ENCODE measurements at places on chromosomes 6 and 20. TPM values are rescaled to one million over a fixed set of nuclear protein-coding genes. Genes with fewer than 3 reads are reported as not detected.

RSPO4 gene
- 1.1 TPM for total RNA-seq

LINC00237 gene
- not detected for total RNA-seq

NHLRC1 gene
- total RNA-seq: 1.2 TPM

TNF gene
- 1.9 TPM for total RNA-seq

- no peak for DNase-seq
Observed at GRCh38 chr6:31190488-31190887, 20.0 kb upstream of the POU5F1 start.

DNA sequence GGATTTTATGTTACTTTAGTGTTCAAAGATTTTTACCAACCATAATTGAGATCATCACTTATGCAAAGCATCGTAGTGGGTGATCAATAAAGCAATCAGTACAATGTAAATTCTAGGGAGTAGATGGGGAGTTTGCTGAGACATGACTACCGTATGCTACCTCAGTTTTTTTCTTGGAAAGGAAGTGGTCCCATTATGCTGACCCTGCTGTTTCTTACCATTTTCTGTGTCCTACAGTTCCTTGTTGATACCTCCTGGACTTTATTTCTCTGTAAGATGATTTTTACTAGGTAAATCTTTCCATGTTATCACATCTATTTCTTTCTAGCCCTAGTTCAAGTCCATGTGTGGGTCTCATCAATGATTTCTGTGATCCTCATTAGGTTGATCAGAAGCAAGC lies 19.3 kb upstream of the NKAIN2 start:
- no peak for DNase-seq

- no peak for DNase-seq
Observed at GRCh38 chr20:52748990-52749389, 223.2 kb upstream of the TSHZ2 start.

DNA sequence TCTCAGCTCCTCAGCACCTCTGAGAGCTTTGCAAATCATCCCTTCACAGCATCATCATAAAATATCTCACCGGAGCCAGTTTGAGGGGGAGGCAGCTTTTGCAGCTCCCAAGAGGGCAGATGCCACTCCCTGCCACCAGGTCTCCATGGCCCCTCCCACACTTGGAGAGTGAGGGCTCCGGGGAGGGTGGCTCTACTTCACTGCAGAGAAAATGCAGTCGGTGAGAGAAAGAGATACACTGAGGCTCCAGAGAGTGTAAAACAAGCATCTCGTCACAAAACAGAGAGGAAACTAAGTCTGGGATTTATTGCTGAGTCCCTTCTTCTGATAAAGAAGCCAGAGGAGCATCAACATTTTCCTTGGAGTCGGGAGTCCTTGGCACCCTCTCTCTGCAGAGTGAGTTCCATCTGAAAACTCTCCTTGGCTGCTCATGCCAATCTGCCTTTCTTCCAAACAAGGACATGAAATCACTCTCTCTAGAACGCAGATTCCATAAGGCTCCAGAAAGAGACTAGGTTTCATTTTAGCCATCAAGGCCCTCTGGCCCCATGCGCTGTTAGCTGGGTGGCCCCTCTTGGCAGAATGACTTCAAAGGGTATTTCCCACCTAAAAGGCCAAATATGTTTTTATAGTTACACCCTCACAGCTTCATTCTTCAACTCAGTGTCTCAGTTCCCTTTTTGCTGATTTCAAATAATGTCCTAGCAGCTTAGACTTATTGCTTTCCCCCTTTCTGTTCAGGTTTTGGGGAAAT lies 70.6 kb upstream of the F13A1 start:
- no peak for DNase-seq

GRCh38 chr6:17622144-17622543 lies 22.0 kb downstream of the FAM8A1 start:
- no peak for DNase-seq

DNA sequence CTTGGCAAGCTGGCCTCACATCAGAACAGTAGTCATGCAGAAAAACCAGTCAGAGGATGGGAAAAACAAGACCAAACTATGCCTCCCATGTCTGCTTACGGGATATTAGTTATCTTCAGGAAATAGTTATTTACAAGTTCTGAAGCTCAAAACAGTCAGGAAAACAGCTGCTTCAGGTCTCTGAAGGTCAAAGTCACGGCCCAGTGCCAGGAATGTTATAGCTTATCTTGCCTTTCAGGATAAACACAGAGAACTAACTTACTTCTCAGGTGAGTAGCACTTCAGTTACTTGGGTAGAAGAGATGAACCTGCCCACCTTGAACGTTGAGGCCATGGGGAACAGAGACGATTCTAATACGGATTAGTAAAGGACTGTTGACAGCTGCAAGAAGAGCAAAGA lies 310.7 kb downstream of the KIF16B start:
- DNase-seq: no peak

DNA sequence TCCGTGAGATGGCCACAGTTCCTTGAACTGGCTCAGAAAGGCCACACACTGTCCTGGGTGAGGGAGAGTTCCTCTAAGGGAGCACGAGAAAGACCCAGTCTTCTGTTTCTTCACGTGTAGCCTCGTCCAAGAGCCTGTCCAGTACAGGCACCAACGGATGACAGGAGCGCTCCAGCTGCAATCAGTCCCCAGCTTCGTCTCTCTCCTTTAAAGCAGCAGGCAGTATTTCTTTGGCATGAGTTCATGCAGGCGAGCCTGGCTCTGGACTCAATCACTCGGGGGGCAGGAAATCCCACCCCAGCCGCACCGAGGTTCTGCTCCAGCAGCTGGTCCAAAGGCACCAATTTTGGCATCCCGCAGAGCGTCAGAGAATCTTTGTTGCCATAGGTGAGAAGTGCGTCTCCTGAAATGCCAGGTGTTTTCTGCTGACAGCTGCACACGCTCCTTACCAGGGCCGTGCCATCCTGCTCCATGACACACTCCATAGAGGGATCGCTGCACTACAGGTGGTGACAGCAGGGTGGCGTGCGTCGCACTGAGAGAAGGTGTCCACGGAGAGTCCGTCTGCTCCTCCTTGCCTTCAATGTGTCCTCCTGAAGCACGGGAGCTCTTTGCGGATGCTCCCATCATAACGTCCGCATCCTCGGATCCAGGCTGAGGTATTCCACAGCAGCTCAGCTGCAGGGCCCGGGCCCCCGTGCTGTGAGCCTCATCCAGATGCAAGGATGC lies 59.6 kb upstream of the AFDN start:
- DNase-seq: no peak

GRCh38 chr6:78942446-78942845 lies 75.1 kb downstream of the IRAK1BP1 start:
- DNase-seq: no peak

DNA sequence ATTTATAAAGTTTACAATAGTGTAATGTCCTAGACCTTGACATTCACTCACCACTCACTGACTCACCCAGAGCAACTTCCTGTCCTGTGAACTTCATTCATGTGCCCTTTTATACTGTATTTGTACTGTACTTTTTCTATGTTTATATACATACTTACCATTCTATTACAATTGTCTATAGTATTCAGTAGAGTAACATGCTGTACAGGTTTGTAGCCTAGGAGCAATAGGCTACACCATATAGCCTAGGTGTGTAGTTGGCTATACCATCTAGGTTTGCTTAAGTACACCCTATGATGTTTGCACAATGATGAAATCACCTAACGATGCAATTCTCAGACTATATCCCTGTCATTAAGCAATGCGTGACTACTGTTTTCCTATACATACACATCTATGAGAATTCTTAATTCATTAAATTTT lies 17.5 kb downstream of the EDEM2 start:
- DNase-seq: no peak

DNA sequence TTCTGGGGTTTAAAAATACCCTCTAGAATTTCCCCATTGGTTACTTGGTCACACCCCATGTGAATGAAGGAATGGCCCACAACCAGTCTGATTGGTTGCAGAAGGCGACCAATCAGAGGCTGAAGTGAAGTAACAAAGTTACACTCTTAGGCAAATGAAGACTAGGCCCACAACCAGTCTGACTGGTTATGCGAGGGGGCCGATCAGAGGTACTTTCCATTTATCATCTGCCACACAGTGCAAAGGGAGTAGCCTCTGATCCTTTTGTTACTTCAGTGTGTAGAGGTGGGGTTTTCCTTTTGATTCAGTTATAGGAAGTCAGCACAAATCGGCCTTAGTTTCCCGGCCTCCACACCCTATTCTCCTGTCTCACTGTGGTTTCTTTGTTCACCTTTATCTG lies 61.2 kb upstream of the SGK1 start:
- no peak for DNase-seq

DNA sequence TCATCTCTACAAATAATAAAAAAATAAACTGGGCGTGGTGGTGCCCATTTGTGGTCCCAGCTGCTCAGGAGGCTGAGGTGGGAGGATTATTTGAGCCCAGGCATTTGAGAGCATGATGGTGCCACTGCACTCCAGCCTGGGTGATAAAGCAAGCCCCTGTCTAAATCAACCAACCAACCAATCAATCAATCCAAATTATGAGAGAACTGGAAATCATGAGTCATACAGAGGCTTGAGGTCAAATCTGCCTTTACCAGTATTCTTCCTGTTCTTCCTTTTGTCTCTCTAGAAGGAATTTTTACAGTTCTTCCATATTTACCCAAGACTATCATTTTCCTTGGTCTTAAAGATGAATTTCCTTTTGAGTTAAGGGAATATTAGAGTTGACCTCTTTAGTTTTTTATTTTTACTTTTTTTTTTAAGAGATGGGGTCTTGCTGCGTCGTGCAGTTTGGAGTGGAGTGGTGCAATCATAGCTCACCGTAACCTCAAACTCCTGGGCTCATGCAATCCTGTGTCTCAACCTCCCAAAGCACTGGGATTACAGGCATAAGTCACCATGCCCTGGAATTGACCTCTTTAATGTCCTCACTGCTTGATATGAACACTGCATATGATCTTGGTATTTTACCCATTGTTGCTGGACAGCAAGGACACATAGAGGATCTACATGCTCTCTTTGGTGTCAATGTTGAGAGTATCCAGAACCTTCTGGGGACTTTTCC lies 44.1 kb upstream of the TXNDC5 start:
- no peak for DNase-seq

DNA sequence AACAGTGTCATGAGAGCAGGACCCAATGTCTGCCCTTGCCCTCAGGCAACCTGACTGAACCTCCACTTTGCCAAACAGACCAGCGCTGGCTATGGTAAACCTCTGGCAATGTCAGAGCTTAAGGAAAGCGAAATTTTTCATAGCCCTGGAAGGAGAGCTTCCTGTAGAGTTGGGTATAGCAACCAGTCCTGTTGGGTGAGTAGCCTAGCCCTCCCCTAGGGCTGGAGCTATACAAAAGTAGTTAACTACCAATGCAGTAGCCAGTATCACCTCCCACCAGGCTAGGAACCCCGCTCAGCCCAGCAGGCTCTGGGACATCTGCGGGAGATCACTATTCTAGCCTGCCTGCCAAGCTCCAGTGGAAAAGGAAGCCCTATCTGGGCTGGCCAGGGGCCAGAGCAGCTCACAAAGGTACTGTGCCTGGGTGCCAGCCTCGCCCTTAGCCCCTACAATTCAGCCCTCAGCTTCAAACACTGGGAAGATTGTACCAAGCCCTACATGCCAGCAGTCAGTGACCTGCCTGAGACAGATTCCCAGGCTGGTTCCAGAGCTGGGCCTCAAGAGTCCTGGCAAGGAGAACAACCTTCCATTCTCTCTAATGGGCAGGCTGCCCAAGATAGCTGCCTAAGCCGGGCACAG lies 7.9 kb downstream of the WFDC3 start:
- no peak for DNase-seq

- DNase-seq: no peak
Observed at GRCh38 chr6:142446168-142446567, 144.4 kb downstream of the ADGRG6 start.

- DNase-seq: no peak
Observed at GRCh38 chr6:8939615-8940014, 504.3 kb upstream of the SLC35B3 start.

DNA sequence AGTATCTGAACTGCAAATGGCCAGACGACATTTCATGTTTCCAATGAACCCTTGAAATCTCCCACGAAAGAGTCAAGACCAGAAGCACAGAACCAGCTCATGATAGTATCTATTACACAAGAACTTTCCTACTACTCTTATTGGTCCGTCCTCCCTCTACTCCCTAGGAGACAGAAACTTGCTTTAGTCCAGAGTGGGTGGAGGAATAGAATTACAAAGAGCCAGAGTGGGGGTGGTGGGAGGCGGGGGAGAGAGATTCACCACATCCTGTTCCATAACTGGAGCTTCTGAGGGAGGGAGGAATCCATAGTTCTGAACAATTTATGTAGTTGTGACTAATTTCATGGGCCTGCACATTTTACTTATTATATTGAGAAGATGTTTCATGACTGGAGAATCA lies 18.5 kb upstream of the WFDC10A start:
- DNase-seq: no peak
